H9 (cell line): ENCODE measurements at places on chromosomes 7 and 10. TPM values are rescaled to one million over a fixed set of nuclear protein-coding genes. Genes with fewer than 3 reads are reported as not detected.

Gene METTL27
- total RNA-seq = 13.5 and 14.9 TPM in 2 replicates

Gene RBM20
- 0.15 and 0.17 TPM in 2 replicates for total RNA-seq

DNA sequence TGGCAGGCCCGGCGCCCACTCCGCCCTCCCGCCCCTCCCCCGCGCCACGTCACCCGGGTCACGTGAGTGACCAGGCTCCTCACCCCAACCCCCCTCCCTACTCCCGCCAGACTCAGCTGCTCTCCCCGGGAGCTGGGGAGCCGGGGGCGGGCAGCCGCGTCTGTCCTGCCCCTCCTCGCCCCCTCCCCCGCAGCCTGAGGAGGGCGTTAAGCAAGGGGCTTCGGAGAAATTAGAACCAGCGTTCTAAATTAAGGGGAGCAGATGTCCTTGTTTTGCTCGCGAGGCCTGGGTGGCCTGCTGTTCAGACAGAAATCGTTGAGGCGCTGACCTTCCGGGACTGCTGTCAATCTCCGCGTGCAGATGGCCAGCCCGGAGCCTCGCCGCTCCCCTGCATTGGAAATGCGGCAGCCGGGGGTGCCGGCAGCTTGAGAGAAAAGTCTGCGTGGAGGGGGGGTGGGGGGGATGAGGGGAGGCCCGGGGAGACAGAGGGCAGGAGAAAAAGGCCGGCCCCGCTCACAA lies 102.2 kb upstream of the ZNF438 start:
- DNase-seq = peak; percentile 79

DNA sequence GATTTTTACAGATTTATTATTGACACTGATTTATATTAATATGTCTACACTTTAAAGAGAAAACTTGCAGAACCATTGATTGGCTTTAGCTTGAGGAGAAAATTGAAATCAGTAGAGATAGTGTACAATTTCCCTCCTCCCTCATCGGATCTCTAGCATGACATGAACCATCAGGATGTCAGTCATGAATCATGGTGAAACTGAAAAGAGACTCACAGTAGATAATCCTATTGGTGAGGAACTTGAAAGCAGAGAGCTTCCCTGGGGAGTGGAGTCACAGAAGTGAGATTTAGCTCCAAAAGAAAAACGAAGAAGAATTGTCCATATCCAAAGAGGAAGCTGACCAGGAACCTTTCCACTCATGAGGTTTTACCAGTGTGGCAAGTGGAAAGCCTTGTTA lies 346.8 kb downstream of the ABCA13 start:
- no peak for DNase-seq

DNA sequence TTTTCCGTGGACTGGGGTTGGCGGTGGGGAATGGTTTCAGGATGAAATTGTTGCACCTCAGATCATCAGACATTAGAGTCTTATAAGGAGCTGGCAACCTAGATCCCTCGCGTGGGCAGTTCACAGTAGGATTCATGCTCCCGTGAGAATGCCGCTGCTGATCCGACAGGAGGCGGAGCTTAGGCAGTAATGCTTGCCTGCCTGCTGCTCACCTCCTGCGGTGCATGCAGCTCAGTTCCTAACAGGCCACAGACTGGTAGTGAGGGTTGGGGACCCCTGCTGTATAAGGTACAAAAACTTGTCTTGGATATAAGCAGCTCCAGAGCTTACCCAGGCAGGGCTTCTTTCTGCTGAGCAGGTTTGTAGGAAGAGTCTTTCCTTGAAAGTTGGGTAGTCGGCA lies 53.9 kb downstream of the SHH start:
- DNase-seq = peak; percentile 50

- peak; percentile 16 for DNase-seq
These were observed 3.0 kb downstream of the DOCK1 start for GRCh38 chr10:126908225-126908624.

- DNase-seq = peak; percentile 29
These were observed 14.3 kb upstream of the PRKAG2 start for GRCh38 chr7:151891182-151891581.

GRCh38 chr10:73932620-73933112 lies 21.7 kb downstream of the PLAU start:
- DNase-seq = no peak

- DNase-seq = no peak
These were observed 26.3 kb upstream of the PPIF start for GRCh38 chr10:79320820-79321493.
